GM04503 (cell line): ENCODE measurements at places on chromosomes 13 and 19.

- no peak for DNase-seq
Measured at GRCh38 chr13:31051999-31052398, 109.7 kb downstream of the HSPH1 start.

- DNase-seq, result no peak
Measured at GRCh38 chr13:98533912-98534311, 43.0 kb downstream of the STK24 start.

DNA sequence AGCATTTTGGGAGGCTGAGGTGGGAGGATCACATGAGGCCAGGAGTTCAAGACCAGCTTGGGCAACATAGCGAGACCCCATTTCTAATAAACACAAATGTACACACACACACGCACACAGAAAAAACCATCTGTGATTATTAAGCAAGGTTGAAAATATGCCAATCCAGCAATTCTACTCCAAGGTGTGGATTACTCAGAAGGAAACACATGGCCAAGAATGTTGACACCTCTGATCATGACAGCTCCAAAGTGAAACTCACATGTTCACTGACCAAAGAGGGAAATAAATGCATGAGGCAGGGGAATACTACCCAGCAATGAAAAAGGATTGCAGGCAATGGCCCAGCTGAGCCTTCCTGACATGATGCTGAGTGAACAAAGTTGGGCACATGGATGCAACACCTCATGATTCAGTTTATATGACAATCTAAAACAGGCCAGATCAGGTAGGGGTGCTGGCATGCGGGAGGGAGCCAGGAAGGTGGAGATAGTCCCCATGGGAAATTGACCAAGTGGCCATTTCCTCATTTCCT is 4.4 kb downstream of the DOCK6 start:
- DNase-seq, result no peak

- DNase-seq, result no peak
Measured at GRCh38 chr19:3350014-3350663, 16.2 kb upstream of the NFIC start.

DNA sequence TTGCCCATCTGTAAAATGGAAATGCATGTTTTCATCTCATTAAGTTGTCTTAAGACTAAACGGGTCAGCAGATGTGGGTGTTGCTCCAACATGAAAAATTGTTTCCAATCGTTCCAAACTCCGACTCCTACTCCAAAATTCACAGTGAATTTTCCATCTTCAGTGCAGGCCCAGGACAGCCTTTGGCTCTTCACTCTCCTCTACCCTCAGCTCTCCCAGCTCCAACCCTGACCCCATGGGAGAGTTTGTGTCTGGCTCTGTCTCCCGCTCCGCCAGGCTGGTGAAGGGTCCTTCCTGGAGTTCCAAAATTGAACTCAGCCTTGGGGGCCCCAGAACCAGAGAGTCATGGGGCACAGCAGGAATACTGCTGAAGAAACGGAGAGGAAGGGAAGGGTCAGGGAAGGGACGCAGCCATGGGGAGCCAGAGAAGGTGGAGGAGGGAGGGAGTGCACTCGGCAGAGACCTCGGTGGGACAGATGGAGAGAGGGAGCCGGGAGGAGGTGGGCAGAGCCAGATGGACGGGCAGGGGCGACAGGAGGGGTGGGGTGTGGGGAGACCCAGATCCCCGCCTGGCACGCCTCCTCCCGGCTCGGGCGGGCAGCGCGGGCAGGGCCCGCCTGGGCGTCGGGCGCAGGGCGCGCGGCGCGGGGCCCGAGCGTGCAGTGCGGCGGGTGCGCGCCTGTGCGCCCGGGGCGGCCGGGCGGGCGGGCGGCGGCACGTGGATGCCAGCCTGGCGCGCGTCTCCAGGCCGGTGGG is 45.6 kb downstream of the CELF5 start:
- DNase-seq, result no peak

- DNase-seq, result no peak
Measured at GRCh38 chr13:72120632-72121031, 253.6 kb upstream of the DACH1 start.

GRCh38 chr13:98771838-98772611 is 19.6 kb upstream of the SLC15A1 start:
- DNase-seq, result no peak

- no peak for DNase-seq
Measured at GRCh38 chr13:22665506-22665905, 515.3 kb upstream of the SGCG start.

DNA sequence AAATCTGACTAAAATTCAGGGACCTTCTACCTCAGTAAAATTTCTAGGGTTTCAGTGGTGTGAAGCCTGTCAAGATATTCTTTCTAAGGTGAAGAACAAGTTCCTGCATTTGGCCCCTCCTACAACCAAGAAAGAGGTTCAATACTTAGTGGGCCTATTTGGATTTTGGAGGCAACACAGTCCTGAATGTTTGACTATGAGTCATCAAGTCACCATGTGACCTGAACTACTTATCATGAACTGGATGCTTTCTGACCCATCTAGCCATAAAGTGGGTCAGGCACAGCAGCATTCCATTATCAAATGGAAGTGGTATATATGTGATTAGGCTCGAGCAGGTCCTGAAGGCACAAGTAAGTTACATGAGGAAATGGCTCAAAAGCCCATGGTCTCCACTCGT is 163.0 kb upstream of the IRS2 start:
- DNase-seq, result no peak

- DNase-seq, result no peak
Measured at GRCh38 chr13:23386533-23386932, 47.0 kb downstream of the SACS start.

DNA sequence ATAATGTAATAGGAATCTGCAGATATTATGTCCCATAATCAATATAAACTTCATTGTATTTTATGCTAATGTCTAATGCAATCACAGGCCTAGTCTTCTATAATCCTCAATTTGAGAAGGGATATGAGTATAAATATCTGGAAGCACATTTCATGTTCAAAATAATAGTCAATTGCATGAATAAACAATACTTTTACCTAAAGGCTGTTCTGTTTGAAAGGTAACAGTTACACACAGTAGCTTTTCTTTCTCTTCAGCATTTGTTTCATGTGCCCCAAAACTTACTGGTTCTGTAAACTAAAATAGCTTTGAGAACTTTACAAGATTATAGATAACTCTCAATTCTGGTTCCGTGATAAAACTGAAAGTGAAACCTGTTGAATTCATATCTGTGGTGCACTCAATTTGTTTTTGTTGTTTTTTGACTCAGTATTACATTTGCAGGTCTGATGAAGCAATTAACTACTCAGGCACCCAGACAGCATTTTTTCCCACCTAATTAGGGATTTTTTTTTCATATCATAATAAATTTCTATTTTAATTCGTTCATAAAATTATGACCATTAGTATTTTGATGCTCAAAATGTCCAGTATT is 1193.8 kb downstream of the SLITRK1 start:
- DNase-seq, result no peak

DNA sequence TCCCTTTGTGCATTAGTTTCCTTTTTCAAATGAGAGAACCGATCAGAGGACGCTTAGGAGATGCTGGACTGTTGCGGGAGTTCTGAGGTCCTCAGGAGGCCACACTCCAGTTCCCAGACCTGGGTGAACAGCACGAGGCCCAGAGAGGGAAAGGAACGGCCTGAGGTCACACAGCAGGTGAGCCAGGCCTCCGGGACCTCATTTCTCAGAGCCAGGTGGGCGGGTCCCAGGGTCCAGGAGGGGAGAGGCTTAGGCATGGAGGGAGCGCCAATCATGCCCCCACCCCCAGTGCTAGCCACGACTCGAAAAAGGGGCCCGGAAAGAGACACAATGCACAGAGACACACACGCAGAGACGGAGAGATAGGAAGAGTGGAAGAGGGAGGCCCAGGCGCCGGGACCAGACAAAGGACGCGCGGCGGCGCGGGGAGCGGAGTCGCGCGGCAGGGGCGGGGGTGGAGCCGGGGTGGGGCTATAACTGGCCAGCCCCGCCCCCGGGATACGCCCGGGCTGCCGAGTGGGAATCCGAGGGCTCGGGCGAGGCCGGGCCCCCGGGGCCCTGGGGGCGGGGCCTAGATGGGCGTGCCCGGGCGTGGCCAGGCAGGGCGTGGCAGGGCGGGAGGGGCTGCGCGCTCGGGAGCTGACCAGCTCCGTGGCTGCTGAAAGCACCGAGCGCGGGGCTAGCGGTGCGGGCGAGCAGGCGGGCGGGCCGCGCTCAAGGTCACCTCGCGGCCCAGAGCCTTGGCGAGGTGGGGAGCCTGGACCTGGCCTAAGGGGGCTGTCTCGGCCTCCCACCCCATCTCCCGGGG is 1.6 kb downstream of the ELAVL3 start:
- no peak for DNase-seq

DNA sequence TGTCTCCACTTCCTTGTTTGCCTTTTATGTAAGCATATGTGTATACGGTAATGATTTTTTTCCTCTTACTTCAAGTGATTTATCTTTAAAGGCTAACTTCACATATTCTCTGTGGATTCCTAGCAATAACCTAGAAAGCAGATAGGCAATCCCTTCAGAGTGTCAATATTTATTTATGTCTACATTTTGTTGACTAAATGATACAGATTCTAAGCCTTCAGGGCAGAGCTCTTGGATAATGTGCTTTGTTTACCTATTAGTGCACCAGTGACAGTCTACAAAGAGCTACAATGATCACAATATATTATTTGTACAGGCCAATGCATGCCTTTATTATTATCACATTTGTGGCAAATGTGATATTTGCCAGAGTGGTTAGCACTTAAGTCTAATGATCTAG is 406.2 kb downstream of the EFNB2 start:
- DNase-seq, result no peak

GRCh38 chr13:46149272-46150133 is 32.5 kb downstream of the LCP1 start:
- no peak for DNase-seq

DNA sequence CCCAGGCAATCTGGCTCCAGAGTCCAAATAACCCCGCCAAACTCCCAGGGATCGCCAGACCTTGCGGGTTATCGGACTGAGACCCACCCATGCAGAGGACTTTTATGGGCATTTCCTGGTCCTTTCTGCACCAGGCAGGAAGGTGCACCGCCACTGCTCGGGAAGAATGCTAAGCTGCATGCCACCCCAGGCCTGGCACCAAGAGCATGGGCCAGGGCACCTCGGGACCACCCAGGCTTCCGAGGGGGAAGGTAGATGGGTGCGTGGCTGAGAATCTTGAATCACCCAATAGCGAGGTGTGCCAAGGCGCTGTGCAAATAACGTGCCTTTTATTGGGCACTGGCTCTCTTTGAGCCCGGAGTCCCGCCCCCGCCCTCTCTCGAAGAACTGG is 422 bp upstream of the ZNF575 start:
- DNase-seq, result no peak

DNA sequence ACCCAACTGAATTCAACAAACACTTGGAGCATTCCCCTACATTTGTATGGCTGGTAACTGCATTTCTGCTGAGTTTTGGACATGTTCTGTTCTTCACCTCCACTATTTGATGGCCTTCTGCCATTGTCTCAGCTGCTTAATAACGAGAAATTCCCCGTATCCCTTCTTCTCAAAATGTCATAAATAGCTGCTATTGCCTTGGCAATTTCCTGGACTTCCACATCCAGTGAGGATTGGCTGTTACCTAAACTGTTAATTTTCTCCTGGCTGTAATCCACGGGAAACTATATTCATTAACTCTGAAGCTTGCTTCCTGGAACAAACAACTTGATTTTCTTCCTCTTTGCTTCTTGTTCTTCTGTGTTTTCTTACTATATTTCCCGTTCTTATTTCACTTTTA is 69.5 kb upstream of the TDRD3 start:
- no peak for DNase-seq

GRCh38 chr19:14325863-14326262 is 55.4 kb upstream of the ADGRE5 start:
- no peak for DNase-seq

- no peak for DNase-seq
Measured at GRCh38 chr13:41501281-41501680, 43.9 kb downstream of the RGCC start.

DNA sequence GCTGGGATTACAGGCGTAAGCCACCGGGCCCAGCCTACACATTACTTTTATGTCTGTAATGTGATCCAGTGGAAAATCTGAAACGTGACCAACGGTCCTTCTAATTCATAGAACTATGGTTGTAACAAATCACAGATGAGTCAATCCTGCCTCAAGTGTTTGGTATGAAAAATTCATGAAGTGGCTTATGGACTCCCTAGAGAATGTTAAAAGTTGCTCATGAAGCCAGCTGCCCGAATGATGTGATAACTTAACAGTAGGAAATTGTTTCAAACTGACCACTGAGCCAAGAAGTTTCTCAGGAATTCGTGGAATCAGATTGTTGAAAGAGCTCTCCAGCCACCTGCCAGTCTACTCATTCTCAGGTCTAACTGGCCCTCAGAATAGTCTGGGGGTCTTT is 59.4 kb upstream of the FARP1 start:
- DNase-seq, result peak; percentile 95

GRCh38 chr19:49398931-49399330 is 10.9 kb downstream of the KASH5 start:
- no peak for DNase-seq

GRCh38 chr13:77508959-77509620 is 26.4 kb upstream of the SCEL start:
- no peak for DNase-seq

DNA sequence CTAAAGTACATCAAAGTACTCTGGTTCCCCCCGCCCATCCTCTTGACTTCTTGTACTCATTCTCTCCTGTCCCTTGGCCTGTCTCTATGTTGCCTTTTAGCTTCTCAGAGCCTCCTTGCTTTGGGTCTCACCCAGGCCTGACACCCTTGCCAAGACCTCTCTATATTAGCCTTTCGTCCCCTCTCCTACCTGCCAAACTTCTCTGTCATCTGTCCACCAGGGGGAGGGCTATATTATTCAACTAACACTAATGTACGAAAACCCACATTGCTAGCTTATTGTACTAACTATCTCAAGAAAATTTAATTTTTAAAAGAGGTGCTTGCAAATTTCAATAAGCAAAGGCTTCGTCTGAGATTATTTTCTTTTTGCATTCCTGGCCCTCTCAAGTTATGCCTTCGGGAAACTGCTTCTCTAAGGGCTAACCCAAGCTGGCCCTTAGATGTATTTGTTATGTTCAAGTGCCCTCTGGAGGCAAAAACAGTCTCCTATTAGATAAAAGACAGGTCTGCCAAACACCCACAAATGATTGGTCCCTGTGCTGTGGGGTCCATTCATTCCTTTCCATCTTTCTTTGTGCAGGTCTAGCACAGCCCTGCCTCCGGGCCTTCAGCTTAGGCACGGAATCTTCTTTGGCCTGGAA is 6.3 kb upstream of the MRPS31 start:
- no peak for DNase-seq

- DNase-seq, result no peak
Measured at GRCh38 chr19:13120817-13121216, 2.8 kb downstream of the NACC1 start.

- DNase-seq, result peak; percentile 29
Measured at GRCh38 chr13:74710006-74710405, 575.8 kb upstream of the KLF12 start.

DNA sequence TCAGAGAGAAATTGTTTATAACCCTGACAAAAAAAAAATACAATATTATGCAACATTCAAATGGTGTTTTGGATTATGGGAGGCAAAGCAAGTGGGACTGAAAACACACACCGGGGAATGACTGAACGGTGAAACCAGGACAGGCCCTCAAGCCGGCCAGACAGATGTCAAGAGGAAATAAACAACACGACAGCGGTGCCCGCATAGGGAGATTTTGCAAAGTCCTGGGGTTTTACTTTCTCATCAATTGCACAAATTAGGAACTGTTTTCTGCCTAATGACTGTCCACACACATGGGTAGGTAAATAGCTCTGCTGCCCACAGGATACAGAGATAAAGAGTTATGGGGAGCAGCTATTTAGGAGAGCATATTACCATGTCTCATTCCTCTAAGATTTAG is 134.5 kb downstream of the IRS2 start:
- DNase-seq, result no peak

- DNase-seq, result no peak
Measured at GRCh38 chr19:34671972-34672371, 5.0 kb downstream of the SCGB2B2 start.
